ENCODE measurements at places on chromosomes 12 and 14. TPM values are rescaled to one million over a fixed set of nuclear protein-coding genes. Genes with fewer than 3 reads are reported as not detected.

SLC5A8 gene
- total RNA-seq, result 0.10 TPM

PRICKLE1 gene
- total RNA-seq, result 6.9 TPM

KRT72 gene
- total RNA-seq, result not detected

PGF gene
- total RNA-seq, result 28.8 TPM

RNASE4 gene
- 3.3 TPM for total RNA-seq

COQ6 gene
- total RNA-seq, result 20.6 TPM

PIP4P1 gene
- 23.0 TPM for total RNA-seq

PITPNM2 gene
- total RNA-seq, result 3.1 TPM

RPS6KA5 gene
- total RNA-seq, result 2.4 TPM

NEDD8 gene
- 445 TPM for total RNA-seq

KRT85 gene
- not detected for total RNA-seq

DNA sequence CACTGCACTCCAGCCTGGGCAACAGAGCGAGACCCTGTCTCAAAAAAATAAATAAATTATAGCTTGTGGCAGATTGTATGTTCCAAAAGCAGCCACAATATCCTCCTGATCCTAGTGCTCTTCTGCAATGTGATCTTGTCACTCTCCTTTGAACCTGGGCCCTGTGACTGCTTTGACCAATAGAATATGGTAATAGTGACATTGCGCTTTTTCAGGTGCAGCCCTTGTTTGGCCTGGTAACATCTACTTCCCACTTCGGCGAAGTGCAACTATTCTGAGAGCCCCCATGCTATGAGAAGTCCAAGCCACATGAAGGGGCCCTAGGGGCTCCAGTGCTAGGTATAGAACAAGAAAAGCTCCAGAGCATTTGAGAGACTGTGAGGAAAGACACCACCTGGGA lies 31.1 kb upstream of the DENND5B start:
- DNase-seq, result no peak

GRCh38 chr12:124169577-124170284 lies 125.2 kb upstream of the RFLNA start:
- DNase-seq, result no peak

GRCh38 chr14:72828604-72829003 lies 65.3 kb downstream of the DPF3 start:
- DNase-seq, result no peak

DNA sequence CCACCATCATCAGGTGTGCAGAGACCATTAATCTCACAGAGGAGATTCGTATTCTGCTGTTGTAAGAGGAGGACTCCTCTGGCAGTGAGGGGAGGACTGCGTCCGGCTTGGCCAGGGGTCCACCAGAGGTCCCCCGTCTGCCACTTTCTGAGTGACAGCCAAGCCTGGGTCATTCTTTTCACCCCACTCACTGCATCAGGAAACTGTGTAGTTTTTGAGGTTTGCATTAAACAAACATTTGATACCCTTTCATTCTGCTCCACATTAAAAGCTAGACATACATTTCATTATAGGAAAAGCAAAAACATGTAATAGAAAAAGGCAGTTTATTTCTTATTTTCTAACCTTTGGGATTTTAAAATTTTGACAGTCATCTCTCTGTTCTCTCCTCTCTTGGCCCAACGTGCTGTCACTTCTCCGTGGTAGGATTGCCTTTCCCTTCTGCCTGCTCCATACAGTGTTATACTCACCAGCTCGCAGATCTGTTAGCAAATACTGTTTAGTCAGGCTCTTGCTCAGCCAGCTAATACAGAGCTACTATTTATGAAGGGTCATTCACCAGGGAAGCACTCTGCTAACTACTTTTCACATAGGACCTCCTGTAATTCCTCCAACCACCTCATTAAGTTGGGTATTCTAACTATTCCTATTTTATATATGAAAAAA lies 99.3 kb downstream of the PELI2 start:
- DNase-seq, result no peak

- DNase-seq, result no peak
Measured at GRCh38 chr12:25241167-25242020, 9.3 kb downstream of the KRAS start.

- DNase-seq, result no peak
Measured at GRCh38 chr12:50453872-50454271, 50.9 kb upstream of the DIP2B start.

DNA sequence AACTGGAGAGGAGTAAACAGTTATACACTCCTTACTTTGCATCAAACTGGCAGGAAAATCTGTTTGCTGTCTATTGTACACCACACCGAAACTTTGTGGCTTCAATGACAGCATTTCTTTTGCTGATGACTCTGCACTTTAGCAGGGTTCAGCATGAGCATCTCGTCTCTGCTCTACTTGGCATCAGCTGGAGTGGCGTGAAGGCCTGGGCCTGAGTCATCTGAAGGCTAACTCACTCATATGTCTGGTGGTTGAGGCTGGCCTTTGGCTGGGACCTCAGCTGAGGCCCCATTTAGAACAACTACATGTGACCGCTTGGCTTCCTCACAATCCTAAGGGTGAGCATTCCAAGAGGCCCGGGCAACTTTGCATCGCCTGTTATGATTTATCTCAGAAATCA lies 28.7 kb upstream of the REP15 start:
- DNase-seq, result no peak

DNA sequence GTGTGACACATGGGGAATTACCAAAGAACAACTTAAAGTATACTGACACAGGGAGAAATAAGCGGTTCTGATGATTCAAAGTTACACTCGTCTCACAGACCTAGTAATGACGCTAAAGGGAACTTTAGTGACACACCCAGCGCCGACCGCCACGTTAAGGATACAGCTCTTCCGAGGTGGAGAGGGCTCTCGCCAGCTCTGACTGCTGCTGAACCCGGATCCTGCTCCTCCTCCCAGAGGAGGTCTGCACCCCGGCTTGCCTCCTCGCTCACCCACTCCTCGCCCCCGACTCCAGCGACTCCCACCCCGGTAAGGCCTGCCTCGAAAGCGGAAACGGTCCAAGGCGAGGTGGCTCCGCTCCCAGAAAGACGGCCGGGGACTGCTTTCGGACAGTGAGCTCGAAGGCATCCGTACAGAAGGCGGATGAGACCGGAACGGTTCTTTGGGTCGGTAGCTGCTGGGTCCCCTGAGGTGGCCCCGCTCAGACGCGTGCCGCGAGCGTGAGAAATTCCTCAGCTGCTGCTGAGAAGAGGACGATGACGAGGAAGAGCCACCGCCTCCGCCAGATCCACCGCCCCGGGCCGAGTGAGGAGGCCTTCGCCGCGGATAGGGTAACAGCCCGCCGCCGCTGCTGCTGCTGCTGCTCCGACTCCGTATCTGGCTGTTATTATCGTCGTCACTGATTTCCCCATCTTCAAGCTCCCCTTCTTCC lies 643 bp downstream of the ZFC3H1 start:
- DNase-seq, result peak; percentile 71

- no peak for DNase-seq
Measured at GRCh38 chr14:91300957-91301356, 56.5 kb upstream of the GPR68 start.

DNA sequence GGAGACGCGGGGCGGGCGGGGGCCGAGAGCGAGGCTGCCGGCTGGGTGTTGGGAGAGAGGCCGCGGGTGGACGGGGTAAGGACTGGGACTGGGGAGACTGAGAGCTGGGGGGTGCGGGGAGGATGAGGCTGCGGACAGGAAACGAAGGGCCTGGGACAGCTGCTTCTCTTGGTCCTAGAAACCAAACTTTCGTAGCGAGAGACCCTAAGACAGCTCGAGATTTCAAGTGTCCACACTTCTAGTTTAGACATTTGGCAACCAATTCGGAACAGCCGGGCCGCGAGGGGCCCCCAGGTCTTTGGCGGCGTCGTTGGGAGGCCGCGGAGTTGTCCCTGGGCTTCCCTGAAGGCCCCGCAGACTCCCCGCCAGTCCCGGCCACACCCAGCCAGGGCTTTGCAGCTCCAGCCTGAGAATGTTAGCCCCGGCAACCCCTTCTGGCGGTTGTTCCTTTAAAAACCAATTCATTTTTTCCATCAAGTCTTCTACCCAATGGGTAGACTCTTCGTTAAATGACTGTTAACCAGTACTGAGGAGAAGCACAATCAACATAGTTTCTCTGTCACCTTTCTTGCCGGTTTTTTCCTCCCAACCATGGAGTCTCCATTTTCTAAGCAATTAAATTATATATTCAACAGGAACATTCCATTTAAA lies 11.5 kb downstream of the NKX2-1 start:
- no peak for DNase-seq

DNA sequence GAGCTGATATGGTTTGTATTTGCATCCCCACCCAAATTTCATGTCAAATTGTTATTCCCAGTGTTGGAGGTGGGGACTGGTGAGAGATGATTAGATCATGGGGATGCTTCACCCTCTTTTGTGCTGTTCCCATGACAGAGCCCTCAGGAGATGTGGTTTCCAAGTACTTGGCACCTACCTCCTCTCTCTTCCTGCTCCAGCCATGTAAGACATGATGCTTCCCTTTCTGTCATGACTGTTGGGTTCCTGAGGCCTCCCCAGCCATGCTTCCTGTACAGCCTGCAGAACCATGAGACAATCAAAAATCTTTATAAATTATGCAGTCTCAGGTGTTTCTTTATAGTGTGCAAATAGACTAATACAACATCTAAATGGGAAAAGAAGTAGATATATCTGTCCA lies 754.5 kb downstream of the TMEM121 start:
- no peak for DNase-seq

GRCh38 chr12:88520436-88520820 lies 59.8 kb downstream of the KITLG start:
- no peak for DNase-seq

DNA sequence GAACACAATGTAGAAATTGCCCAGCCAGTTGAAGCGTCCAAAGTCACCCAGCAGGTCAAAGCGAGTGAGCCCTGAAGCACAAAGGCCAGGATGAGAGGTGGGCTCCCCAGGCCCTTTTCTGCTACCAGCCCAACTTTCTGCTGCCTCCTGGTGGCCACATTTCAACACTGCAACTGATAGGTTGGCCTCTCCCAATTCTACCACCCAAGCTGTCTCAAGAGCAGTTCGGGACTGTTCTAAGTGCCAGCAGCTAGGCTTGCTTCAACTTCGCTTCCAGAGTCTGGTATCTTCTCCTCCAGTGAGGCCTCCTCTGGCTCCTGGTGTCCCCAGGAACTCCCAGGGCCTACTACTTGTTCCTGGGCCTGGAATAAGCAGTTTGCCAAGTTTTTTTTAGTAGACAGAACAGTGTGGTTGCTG lies 3.4 kb upstream of the DHH start:
- DNase-seq, result peak; percentile 15

- DNase-seq, result no peak
Measured at GRCh38 chr14:82905762-82906161, 1372.1 kb upstream of the SEL1L start.

DNA sequence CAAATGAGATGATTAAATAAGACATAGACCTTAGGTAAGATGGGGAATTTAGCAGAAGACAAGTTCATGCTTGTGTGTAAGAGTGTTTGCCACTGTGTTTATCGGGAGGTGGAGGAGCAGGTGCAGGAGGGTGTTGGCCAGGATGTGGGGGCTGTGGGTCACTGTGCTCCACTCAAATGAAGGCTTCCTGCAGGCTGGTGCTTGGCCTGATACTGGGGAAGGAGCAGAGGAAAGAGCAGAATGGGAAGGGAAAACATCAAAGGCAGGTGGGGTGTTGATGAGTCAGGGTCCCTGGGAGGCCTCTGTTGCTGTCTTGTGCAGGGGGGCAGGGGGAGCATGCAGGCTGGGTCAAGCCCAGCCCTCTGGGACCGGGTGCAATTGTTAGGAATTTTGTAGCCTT lies 126.5 kb downstream of the TSPAN9 start:
- DNase-seq, result peak; percentile 72

- no peak for DNase-seq
Measured at GRCh38 chr14:43001731-43002130, 1395.1 kb downstream of the LRFN5 start.

GRCh38 chr12:96719660-96720362 lies 187.2 kb upstream of the NEDD1 start:
- no peak for DNase-seq

- DNase-seq, result peak; percentile 87
Measured at GRCh38 chr12:124497658-124498057, 69.8 kb downstream of the NCOR2 start.

DNA sequence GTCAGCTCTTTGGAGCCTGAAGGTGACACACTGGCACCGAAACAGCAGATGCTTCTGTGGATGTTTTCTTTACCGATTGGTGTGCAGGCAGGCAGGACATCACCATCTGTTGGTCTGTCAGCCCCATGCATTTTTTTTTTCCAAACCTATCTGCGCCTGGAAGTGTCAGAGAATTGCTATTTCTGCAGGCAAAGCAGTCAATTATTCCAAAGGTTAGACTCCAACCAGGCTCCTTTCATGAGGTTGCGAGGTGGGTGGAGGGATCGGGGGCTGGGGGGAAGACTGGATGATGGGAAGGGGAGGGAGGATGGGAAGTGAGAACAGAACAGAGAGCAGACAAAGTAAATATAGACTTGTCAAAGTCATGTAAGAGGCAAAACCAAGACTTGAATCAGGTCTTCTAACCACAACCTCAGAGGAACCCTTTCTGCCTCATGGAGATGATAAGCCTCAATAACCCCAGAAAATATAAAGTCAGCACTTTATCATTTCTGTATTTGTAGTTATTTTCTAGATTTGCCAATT lies 117.7 kb downstream of the OTOGL start:
- no peak for DNase-seq

All from foreskin keratinocyte (primary cell).